ENCODE measurements at places on chromosomes 1 and 21.

GRCh38 chr1:162487241-162487640, 10.4 kb upstream of the UHMK1 start:
- no peak for DNase-seq

DNA sequence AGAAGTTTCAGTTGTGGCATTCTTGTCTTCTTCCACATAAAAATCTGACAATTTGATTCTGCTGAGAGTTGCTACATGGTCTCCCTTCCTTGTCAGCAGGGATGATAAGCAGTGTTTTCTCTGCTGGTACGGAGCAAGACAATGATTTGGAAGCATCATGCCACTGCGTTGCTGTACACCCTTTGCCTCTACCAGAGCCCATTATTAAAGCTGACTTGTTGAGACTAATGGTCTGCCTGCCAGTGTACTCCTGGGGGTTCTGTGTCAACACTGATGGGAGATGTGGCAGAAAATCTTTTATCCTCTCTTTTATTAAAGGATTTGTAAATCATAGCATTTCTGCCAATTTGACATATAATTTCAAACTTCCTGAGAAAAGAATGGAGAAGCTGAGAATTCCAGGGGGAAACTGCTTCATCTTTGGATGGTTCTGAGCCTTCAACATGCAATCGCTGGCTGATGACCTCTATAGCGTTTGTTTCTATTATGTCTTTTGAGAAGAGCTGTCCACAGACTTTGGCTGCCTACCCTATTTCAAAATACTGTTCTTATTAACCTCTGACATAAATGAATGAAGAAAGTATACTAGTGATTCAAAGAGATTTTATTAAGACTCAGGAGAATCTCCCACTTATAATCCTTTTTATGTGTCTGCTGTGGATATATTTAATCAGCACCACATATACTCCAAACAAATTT, 47.9 kb upstream of the DYNLT5 start:
- no peak for DNase-seq

DNA sequence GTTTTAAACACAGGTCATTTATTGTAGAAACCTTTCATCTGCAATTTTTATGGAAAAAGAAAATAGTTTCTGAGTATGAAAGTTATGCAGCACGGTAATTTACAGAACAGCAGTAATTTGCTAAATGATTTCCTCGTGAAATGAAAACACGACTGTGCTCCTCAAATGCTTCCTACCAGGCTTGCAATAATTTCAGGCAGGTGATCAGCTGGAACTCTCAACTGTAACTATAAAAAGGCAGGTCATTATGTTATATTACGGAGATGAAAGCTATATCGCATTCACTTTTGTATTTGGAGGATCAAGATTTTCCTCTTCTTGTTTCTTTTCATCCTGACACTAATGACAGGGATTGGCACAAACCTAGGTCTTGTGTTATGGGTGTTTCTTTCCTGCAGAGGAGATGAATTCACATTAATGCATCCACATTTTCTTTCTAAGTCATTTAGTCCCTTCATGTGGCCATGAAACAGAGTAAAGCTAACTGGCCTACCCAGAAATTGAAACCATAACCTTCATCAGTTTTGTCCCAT, 57.4 kb downstream of the SAMSN1 start:
- no peak for DNase-seq

- no peak for DNase-seq
These were observed 673 bp upstream of the DHCR24 start for GRCh38 chr1:54887665-54888071.

DNA sequence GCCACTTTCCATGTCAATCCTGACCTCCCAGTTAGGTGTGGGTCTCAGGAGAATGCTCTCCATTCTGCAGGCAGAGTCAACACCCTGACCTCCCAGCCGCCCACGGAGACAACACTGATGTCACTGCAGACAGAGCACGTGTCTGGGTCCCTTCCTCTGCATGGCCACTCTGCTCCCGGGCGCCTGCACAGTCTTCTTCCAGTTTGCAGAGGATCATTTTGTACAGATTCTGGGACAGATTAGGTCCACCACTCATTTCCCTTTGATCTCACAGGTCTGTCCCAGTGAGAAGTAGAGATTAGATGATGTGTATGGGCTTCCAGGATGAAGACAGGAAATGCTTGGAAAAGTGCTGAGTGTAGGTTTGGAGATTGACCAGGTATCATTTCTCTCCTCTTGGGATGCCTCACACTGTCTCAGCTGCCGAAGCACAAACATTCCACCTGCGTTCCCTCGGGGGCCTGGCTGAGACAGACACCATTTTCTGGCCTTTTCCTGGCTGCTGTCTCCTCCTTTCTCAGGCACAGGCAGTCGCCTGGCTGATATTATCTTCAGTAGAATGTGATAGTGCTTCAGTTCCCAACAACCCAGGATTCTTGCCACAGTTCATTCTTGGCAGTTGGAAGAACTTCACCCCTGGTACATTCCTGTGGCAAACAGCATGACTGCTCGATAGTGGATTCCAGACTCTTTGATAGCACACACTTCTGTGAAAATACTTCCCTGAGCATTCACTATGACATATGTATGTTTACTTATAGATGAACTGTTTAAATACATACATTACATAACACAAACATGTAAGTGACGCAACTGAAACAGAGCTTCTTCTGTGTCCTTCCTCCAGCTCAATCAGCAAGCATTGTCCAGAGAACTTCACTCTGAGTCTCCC, 7.9 kb downstream of the MYBPHL start:
- peak; percentile 55 for DNase-seq

- DNase-seq, result no peak
These were observed 119.0 kb downstream of the HIVEP3 start for GRCh38 chr1:41799723-41800122.

GRCh38 chr1:182003025-182003725, 58.3 kb downstream of the ZNF648 start:
- DNase-seq, result peak; percentile 41

DNA sequence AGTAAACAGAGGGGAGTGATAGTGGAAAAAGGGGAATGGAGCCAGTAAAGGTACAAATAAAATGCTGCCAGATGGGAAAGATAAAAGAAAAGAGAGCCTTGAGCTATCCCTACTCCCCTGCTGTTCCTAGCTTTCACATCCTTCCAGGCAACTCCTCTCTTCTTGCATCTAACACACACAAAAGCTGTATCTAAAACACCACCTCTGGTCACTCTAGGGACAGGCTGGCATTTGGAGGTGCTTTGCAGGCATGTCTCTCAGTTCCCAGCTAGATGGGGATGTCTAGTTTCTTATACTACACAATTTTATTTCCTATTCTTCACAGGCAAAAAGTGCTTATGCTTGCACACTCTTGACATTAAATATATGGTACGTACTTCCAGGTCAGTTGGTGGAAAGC, 185.1 kb upstream of the ST6GALNAC5 start:
- no peak for DNase-seq

GRCh38 chr1:57060451-57060850, 94.6 kb upstream of the C8B start:
- no peak for DNase-seq

- no peak for DNase-seq
These were observed 288.1 kb downstream of the DPYD start for GRCh38 chr1:97632776-97633175.

DNA sequence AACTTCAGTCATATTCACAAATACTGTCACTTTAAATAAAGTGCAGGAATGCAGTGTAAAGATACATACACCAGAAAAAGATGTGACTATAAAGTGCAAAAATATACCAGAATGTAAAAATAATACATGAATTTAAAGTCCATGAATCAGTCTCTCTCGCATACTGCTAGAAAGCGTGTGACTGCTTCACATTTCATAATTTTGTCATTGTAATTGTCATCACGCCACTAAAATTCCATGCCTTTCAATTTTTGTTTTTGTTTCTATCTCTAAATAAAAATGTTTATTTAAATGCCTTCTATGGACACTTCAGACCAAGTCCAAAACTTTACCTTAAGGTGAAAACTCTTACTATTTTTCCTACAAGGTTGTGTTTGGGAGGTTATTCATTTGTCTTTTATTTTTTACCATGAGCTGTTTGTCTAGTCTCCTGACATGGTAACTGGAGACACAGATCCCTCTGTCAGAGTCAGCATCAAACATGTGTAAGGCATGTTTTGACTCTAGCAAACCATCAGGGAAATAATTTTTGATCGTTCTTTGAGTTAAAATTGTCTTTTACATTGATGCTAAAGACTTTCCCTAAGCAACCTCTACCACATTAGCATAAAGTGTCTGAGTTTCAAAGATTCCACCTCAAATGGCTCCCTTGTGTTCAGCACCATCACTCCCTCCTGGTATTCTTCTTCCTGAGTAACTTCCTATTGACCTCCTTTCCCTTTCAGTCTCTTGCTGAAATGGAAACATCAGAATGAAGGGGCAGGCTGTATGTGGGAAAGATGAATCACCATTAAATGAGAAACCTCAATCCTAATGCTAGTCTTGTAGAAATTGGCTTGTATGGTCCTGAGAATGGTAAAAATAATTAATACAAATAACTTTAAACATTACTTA, 14.0 kb upstream of the AIM2 start:
- DNase-seq, result no peak

DNA sequence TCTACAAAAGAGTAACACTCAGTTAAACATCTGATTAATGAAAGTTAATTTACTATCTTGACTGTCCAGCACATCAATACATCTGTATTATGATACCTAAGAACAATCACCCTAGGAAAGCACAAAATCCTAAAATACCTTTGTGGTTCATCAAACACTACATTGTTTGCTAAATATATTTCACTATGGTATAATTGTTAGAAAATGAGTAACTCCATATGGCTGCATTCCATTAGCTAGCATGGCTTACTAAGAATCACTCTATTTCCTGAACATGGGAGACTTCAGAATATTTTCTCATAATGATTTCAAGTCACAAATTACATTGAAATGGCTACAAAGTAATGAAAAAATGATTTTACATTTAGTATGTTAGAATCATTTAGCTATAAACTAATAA, 12.5 kb downstream of the TRMT1L start:
- DNase-seq, result no peak

DNA sequence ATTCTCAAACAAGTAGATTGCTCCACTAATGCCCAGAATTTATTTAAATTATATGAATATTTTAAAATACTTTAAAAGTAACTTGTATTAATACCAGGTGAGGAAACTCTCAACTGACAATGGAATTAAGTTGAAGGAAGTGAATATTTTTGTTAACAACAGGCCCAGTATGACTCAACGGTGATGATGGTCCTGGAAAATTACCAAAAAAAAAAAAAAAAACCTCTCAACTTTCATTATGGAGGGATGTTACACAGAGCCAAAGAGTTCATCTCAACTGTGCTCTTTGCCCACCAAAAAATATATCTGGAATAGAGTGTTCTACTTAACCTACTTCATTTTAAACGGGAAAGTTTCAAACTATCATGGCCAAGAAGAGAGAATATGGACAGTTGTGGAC, 28.3 kb downstream of the CFH start:
- no peak for DNase-seq

DNA sequence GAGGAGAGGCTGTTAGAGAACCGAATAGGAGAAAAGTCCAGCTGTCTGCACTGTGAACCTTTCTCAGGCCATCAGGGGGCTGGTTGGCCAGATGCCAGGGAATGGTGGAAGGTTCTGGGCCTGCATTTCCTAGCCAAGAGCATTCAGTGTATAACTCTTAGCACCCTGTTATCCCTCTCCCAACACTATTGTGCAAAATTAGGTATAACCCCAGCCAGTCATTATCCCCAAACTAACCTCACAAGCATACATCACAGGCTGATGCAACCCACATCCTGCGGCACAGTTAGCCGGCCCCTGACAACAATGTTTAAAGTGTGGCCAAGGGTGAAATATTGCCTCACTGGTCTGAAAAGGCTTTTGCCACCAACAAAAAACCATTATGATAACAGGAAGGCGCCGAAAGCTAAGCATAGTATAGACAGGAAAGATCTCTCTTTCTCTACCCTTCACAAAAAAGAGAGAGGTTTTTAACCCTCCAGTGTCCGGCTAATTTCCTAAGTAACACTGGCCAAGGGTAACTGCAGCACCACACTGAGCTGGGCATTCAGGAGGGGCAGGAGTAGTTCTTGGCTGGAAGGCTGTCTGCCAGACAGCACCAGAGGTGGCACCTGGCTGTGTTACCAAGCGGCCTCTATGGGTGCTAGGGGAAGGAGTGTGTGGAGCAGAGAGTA, 77.3 kb upstream of the BCAR3 start:
- peak; percentile 50 for DNase-seq

All from left hindlimb (tissue), 1 donor.